ENCODE measurements at places on chromosomes 1 and 21.

DNA sequence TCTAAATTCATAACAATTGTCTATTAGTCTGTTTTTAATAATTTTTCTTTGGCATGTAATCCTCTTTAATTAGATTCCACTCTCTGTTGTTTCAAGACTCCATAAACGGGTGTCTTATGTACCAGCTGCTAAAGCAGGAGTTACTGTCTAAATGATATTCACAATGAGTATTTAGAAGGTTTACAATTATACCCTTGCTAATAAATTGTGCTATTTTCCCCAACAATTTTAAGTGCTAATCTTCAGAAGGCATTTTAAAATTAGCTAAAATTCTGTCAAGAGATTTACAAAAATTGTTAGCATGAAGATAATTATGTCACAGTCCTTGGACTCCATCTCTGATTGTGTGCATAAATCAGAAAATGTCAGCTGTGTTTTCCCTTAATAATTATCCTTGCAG lies 83.7 kb downstream of the DPYD start:
- DNase-seq = no peak

- no peak for DNase-seq
Measured at GRCh38 chr1:2115702-2116341, 65.6 kb downstream of the PRKCZ start.

- DNase-seq = no peak
Measured at GRCh38 chr21:39144191-39144590, 39.1 kb downstream of the PSMG1 start.

- DNase-seq = no peak
Measured at GRCh38 chr1:67367370-67368045, 59.8 kb downstream of the IL12RB2 start.

DNA sequence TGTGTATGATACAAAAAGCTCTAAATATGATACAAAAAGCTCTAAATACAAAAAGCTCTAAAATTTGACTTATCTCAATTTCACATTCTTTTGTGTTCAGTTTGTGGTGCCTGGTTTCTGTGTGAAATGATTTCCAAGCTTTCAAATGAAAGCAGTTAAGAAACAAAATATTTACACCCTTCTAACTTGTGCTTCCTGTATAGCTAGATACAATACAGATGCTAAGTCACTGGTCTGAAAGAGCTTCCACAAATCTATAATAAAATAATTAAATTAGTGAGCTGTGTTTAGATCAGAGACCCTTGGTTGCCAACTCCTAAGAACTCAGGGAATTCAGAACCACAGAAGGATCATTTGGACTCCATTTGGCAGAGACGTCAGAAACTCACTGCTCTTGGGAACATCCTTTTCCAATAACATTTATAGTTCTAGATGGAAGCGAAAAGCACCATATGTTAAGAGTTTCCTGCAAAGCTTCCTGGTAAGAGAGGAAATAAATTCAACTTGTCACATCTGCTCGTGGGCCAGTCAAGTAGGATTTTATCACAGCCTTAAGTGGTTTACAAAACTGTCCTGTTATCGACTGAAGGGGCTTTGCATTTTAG lies 1079.1 kb downstream of the ADGRL2 start:
- no peak for DNase-seq

- no peak for DNase-seq
Measured at GRCh38 chr1:225812488-225813213, 2.7 kb downstream of the EPHX1 start.

DNA sequence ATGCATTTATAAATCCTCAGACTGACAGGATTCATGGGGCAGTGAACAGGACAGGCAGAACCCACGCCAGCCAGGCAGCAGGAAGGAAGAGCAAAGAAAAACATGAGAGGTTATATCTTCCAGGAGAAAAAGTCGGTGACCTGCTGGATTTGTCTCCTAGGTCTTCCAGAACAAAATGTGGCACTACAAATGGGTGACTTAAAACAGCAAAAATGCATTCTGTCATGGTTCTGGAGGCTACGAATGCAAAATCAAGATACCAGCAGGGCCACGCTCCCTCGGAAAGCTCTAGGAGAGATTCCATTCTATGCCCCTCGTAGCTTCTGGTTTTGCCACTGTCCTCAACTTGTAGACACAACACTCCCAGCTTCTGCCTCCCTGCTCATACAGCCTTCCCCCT lies 63.4 kb downstream of the PSMG1 start:
- no peak for DNase-seq
